ENCODE measurements at places on chromosomes 6 and 20.

DNA sequence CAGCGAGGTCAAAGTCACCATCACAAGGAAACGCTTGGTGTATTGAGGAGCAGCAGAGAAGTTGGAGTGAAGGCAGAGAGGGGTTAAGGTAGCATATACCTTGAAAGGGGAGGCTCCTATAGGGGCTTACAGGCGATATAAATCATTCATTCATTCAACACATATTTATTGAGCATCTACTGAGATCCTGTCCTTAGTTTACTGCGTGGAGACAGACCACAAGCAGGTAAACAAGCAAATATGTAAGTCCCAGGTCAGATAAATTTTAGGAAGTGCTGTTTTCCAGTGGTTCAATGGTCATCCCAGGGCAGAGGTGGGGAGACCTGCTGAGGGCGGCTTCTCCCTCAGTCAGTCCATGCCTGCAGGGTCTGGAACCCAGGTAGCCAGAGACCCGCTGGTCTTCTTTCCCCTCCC, 761 bp upstream of the DNMT3B start:
- no peak for DNase-seq

DNA sequence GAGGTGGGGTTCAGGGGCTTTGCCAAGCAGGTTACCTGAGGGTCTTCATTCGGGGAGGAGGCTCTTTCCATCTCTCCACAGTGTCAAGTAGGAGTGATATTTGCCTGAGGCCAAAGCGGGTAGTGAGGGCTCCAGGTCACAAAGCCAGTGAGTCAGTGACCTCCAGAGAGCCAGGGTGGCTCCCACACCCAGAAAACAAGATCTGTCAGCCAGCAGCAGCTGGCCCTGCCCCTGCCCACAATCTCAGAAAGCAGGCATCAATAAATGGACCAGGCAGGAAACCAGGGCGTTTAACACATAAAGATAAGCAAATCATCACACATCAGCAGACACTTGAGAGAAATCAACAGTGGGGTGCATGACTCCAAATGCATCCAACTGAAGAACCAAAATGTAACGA, 250.8 kb downstream of the CDH26 start:
- no peak for DNase-seq

- no peak for DNase-seq
These were observed 62.4 kb downstream of the TENT5A start for GRCh38 chr6:81690073-81690472.

- DNase-seq: no peak
These were observed 17.8 kb downstream of the TMEM30A start for GRCh38 chr6:75266716-75267291.

GRCh38 chr6:75484535-75484934, 9.1 kb downstream of the FILIP1 start:
- no peak for DNase-seq

- DNase-seq: no peak
These were observed 99.3 kb downstream of the PSMB1 start for GRCh38 chr6:170453586-170454511.

DNA sequence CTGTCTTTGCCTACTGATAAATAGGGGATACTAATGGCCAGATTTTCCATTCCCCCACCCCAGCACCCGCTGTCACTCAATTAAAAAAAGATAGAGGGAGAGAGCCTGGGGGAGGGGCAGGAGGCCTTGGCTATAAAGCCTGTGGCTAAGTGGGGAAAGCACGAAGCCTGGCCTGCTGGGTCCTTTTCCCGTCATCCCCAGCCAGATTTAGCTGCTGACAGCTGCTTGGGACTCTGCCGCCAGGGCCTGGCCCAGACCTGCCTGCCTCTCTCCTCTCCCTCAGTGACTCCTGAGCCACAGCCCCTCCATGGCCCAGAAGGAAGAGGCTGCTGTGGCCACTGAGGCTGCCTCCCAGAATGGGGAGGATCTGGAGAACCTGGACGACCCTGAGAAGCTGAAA, at the start of gene APOBEC2:
Gene APOBEC2 (plus strand): TSS at position 162 of the 400 bp plus-strand sequence. CDS start 146 bp downstream, at position 308.
- no peak for DNase-seq

DNA sequence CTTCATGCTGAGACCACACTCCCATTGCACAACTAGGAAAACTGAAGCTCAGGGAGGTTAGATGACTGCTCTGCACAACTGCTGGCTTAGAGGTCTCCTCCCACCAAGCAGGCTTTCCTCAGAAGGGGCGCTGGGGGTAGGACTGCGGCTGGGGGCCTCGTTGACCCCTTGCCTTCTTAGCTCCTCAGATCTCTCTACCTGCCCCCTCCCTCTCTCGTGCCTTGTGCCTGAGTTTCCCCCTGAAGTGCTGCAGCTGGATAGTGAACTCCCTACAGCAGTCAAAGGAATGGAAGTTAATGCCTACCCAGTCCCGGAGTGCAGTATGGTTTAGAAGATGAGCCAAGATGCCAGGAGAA, 149.8 kb downstream of the GRM4 start:
- no peak for DNase-seq

DNA sequence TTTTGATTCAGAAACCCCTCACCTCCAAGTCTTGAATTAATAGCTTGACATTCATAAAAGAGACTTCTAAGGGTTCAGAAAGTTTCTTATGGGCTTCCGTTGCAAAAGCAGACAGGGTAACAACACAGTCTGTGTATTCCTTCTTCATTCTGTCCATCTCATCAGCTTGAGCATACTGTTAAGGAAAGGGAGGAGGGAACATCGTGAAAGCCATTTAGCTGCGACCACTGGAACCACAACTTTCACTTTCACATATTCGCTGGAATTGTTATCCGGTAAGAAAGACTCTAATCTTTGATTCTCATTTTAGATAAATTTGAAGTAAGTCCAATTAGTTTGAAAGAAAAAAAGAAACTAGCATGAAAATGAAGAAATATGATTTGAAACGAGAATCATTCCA, 174.4 kb downstream of the SYNE1 start:
- no peak for DNase-seq

DNA sequence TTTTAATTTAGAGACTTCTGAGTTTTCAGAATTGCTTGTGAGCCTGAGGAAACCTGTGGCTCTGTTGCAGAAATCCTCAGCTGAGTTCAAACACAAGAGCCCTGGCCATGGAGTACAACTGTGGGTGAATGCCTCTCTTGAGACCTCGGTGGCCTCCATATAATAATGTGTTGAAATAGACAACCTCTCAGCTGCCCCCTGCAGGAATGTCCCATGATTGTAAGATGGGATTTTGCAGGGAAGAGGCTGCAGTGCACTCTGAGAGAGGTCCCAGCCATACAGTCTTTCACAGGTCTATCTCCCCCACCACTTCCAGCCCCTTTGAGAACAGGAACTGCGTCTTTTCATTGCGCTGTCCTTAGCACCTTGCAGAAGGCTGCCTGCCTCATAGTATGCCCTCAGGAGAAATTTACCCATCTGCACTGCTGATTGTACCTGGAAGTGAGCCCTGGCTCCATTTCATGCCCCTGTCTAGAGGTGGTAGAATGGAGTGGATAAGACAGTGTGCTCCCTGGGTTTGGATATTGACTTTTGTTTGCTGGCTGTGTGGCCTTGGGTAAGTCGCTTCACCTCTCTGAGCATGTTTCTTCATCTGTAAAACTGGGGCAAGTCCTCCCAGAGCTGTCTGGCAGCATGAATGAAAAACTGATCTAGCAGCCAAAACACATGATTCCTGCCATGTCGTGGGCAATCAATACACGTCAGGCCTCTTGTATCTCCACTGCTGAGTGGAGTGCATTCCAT, 16.8 kb upstream of the CDH22 start:
- DNase-seq: peak; percentile 65

DNA sequence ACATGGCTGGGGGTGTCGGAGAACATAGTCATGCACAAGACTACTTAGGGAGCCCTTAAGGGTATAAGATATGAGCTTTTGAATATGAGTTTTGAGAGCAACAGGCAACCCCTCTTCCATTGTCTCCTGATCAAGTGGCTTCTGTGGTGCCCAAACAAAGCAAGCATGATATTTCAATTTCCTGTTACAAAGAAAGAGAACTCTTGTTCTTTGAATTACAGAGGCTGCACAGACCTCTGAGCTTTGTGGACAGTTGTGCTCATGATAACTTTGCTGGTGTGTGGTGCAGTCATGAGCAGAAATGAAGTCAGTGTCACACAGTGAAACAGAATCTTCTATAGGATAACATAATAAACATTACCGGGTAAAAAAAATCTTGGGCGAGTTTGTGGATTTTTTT, 66.8 kb upstream of the THEMIS start:
- no peak for DNase-seq

DNA sequence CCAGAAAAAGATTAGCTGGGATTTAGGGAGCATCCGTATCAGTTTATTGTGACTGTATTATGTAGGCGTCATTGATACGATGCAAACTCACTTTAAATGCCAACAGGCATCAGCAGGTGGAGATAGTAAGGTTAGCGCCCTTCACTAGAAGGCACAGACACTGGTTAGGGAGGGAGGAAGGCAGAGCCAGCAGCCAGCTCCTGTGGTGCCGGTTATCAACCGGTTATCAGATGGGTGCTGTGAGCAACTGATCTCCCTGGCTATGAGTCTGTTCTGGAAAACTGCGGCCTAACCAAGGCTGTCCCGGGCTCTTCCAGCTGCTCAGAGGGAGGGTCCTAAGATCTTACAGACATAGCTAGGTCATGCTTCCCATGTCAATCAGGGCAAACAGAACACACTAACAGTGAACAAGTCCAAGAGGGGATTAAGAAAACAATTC, 47.5 kb upstream of the CD93 start:
- no peak for DNase-seq

DNA sequence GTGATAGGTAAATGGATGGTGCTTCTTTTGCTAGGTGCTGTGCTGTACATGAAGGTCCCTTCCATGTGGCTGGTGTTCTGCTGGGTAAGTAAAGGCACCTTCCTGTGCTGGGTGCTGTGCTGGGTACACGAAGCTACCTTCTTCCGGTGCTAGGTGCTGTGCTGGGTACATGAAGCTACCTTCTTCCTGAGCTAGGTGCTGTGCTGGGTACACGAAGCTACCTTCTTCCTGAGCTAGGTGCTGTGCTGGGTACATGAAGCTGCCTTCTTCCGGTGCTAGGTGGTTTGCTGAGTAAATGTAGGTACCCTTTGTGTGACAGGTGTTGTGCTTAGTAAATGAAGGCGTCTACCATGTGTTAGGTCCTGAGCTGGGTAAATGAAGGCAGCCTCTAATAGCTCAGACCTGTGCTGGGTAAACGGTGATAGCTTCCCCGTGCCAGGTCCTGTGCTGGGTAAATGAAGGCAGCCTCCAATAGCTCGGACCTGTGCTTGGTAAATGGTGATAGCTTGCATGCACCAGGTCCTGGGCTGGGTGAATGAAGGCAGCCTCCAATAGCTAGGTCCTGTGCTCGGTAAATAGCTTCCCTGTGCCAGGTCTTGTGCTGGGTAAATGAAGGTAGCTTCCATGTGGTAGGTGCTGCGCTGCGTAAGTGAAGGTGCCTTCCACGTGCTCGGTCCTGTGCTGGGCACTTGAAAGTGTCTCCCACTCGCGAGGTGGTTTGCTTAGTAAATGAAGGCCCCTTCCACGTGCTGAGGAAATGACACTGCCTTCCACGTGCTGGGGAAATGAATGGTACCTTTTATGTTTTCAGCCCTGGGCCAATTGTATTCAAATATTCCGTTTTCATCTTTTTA, 115.5 kb downstream of the ERMARD start:
- no peak for DNase-seq

DNA sequence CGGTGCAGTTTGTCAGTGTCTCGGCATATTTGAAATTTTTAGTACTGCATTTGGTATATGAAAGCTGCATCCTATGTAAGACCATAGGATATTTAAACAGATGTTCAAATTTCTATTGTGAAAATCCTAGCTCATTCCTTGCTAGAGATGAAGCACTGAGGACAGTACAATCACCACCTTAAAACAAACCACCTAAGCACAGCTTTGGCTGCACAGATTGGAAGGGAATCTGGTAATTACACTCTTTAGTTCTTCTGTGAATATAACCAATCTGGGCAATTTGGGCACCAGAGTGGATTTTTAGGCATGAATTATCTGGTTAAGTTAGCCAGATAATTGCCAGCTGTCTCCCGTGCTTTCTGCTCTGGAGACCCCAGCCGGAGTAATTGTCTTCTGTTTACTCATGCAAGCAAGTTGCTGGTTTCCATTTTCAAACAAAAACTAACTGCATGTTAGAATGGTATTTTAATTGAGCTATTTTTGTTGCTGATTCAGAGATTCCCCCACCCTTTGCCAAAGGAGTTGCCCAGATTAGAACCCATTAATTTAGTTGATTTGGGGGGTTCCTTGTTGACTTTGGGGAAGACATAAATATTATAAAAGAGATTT, 36.9 kb downstream of the E2F3 start:
- DNase-seq: no peak

- DNase-seq: no peak
These were observed 113.9 kb downstream of the GMPR start for GRCh38 chr6:16352258-16352635.

DNA sequence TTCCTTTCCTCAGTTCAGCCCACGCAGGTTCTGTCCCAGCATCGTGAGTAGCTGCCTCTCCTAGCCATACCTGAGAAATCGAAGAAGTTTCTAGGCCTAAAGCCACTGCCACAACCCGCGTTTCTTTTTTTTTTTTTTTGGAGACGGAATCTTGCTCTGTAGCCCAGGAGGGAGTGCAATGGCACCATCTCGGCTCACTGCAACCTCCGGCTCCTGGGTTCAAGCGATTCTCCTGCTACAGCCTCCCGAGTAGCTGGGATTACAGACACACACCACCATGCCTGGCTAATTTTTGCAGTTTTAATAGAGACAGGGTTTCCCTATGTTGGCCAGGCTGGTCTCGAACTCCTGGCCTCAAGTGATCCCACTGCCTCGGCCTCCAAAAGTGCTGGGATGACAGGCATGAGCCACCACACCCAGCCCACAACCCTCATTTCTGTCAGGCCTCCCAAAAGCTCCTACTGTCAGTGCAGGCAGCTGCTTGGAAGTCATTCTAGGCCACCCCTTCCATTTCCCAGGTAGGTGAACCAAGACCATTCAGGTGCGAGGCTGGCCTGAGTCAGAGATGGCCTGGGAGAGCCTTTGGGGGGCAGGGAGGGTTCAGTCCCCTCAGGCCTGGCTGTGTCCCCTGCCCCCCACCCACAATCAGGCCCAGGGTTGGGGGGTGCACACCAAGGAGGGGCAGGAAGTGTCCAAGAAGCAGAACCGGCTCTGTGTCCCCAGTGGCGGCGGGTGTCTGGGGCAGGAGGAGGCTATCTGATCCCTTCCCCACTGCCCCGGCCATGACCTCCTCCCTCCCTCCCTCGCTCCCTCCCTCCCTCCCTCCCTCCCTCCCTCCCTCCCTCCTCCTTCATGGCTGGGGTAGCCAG, 47.2 kb downstream of the NOL4L start:
- no peak for DNase-seq

- DNase-seq: no peak
These were observed 36.3 kb downstream of the AHI1 start for GRCh38 chr6:135461208-135461607.

GRCh38 chr20:18971574-18971973, 158.0 kb downstream of the SCP2D1 start:
- no peak for DNase-seq

- DNase-seq: no peak
These were observed 482.9 kb downstream of the GRIK2 start for GRCh38 chr6:101876431-101876830.

DNA sequence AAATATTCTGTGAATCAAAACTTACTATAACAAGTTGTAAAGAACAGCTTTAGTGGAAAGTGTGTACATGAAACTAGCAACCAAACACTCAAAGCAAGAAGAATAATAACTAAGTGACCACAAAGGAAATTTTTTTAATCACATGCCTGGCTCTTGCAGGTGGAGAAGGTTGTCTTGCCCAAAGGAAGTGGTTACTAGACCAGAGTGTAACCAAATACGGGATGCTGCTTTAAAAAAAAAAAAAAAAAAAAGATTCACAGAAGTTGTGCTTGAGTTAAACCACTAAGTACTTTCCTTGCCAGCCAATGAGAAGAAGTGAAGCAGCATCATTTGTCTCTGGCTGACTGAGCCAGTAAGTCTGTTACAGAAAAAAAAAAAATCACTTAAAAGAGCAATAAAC, 19.1 kb upstream of the HLA-DQB1 start:
- no peak for DNase-seq

All from endothelial cell (in vitro differentiated cells).